Psoas muscle (tissue), 8 donors: ENCODE measurements at places on chromosomes 16 and 17. TPM values are rescaled to one million over a fixed set of nuclear protein-coding genes. Genes with fewer than 3 reads are reported as not detected.

The MLST8 gene
- 35.0 TPM for total RNA-seq

The CD300E gene
- 0.21 TPM for total RNA-seq

The ABCA6 gene
- 11.9 TPM for total RNA-seq

The ADAM11 gene
- not detected for total RNA-seq

GRCh38 chr17:2151358-2152033, 96.6 kb downstream of the HIC1 start:
- peaks cover 27% of the 10 kb centered on the region for H3K36me3 ChIP-seq
- no peak overlapping the region for H3K27ac ChIP-seq
- no peaks in the 10 kb centered on the region for H3K27me3 ChIP-seq
- no peak overlapping the region for H3K4me3 ChIP-seq
- no peak for DNase-seq
- peaks cover 1% of the 10 kb centered on the region for H3K4me1 ChIP-seq

- DNase-seq, result no peak
- H3K36me3 ChIP-seq, result no peaks in the 10 kb centered on the region
- H3K27ac ChIP-seq, result no peak overlapping the region
- H3K4me1 ChIP-seq, result peaks cover 12% of the 10 kb centered on the region
These were observed 269.0 kb downstream of the ABCC12 start for GRCh38 chr16:47886631-47887415.

DNA sequence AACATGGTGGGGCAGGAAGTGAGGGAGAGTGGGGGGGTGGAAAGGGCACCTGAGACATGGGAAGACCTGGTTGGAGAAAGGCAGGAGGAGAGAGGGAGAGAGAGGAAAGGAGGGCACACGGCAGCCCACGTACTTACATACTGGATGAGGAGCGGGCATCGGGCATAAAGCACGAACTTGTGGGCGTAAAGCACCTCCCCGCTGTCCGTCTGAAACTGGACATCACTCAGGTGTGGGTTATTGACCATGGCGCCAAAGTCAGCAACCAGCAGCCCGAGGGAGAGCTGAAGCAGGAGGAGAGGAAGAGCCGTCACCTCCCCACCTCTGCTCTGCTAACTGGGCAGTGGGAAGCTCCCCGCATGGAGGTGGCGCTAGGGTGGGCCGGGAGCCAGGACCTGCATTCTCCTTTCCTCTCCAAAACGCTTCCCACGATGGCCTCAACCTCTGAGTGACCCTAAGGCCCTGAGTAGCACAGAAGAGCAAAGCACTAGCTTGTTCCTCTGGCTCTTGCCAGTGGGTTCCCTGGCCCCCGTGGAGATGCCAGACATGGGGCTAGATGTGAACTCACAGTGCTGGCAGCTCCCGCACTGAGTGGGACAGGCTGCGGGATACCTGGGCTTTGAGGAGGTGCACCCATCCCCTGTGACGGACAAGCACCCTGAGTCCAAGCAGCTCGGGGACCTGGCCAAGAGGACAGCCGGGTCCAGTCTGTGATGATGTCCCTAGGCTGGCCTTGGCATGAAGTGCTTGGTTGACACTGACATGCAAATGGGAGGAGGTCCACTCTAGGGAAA, 16.9 kb downstream of the SLX4 start:
- no peak overlapping the region for H3K27ac ChIP-seq
- peaks cover 60% of the 10 kb centered on the region for H3K36me3 ChIP-seq
- H3K27me3 ChIP-seq, result no peaks in the 10 kb centered on the region
- no peak overlapping the region for H3K4me3 ChIP-seq
- no peaks in the 10 kb centered on the region for H3K4me1 ChIP-seq

The CES5A gene
- total RNA-seq, result not detected
